ENCODE measurements at places on chromosomes 1 and 21.
A peak's percentile ranks its signal among the peaks of the same experiment; 100 is the strongest.

- DNase-seq = no peak
Observed at GRCh38 chr1:37850352-37850955, 8.9 kb downstream of the MTF1 start.

DNA sequence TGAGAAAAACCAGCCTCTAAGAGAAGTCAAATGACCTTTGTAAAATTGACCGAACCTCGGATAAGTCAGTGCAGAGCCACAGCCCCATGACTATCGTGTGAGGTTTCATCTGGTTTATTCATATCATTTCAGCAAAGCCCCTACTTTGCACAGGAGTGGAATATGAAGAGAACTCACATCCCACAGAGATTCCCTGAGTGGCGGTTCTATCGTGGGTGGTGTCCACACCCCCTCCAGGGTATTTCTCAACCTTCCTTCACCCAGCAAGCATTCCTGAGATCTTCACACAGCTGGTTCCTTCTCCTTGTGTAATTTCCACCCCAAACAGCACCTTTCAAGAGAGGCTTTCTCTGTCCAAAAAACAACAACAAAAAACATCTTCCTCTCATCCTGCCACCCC is 47.5 kb downstream of the EVA1C start:
- DNase-seq = no peak

- no peak for DNase-seq
Observed at GRCh38 chr1:38789498-38790169, 69.9 kb downstream of the RRAGC start.

DNA sequence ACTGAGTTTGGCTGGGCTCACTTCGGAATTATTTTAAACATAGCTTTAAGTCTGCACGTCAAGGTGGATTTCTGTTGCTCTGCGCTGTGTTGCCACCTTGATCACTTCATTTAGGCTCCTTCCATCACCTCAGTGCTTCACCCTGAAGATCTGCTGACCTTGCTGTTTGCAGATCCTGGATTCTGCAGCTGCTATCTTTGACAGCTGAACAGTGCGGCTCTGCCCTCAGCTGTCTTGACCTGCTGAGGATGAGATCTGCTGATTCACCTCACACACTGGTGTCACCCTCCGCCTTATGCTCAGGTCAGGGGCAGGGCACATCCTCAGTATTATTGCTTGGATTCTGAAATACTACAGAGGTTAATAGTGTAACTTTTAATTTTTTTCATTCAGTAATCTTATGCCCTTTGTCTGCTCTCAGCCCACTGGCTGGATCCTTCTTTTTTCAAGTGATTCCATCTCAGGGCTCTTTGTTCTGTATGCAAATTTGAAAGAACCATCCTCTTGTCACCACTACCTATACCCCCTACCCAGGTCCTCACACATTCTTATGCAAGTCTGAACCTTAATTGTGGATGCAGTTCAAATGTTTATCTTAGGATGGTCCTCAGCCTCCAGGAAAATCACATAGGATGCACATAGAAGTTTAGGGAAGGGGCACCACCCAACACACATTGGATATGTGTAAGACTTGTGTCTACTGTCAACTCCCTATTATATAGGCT is 364.0 kb downstream of the OLFM3 start:
- DNase-seq = no peak

DNA sequence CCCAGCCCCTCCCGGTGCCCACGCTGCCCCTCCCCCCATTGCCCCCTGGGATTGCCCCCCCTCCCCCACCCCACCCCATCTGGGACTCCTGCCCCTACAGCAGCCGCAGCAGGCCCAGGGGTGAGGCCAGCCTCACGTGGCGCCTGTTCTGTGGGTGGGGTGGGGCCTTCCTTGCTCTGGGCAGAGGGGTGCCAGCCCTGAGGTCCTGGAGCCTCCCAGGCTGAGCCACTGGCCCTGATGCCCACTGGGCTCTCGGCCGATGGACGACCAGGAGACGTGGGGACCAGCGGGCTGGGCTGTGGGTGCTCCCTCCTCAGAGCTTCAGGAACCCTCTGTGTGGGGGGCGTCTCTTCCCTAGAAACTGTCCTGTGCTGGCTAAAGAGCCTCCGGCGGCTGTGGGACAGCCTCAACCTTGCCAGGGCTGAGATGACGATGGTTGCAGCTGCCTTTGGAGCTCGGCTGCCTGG is 5.8 kb upstream of the C1orf159 start:
- no peak for DNase-seq

DNA sequence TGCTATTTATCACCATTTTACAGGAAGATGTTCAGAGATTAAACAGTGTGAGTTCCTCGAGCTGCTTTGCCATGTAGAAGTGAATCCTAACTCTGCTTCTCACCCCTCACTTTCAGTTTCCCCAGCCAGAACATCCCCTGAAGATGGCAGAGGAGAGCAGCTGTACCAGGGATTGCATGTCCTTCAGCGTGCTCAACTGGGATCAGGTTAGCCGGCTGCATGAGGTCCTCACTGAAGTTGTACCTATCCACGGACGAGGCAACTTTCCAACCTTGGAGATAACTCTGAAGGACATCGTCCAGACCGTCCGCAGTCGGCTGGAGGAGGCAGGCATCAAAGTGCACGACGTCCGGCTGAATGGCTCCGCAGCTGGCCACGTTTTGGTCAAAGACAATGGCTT is 16.9 kb downstream of the TENT5C start:
- no peak for DNase-seq

DNA sequence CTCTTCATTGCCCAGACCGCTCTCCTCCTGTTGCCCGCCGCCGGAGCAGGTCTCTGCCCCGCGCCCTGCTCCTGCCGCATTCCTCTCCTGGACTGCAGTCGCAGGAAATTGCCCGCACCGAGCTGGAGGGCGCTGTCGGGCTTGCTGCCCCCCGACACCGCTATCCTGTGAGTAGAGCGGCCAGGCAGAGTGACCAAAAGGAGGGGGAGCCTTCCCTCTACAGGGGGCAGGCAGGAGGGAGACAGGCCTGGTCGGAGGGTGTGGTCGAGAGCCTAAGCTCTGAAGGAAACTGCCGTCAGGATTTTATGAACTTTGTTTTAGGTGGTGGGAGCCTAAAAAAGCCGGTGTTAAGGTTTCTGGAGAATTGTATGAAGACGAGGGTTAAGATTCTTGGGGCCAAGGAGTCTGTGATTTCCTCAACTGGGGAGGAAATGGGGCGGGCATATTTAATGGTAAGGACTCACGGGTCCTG is 517 bp downstream of the LRIG2 start:
- peak; percentile 55 for DNase-seq

DNA sequence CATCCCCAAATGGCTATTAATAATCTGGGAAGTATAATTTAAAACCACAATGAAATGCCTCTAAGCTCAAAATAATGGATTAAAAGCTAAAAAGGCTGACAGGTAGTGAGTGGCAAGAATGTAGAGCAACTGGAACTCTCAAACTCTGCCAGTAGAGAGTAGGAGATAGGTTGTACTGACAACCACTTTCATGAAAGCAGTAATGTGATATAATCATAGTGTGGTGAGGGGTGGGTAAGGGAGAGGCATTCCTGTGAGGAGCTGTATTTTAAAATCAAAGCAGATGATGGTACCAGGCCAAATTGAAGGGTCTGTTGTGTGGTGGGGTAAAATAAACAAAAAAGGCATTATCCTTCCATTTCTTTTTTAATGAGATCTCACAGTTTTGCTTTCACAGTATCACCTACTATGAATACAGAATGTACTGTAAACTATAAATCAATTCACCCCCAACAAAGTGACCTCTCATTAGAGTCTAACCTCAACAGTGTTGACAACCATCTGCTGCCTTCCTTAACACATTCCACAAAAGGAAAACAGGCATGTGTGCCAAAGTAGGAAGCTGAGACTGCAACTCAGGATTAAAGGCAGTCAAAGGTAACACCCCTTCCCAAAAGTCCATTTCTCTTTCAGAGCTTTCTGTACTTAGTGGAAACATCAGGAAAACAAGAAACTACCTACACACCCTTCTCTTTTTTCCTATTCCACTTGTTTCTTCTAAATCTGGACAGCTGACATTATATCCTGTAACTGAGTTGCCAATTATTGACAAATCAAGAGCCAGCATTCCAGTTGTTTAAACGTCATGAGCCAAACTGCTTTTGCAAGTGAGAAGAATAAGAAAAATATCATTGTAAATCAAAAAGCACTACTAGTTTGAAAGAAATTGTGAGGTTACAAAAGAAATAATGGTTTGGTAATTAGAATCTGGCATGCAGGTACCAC is 130.8 kb downstream of the FAF1 start:
- no peak for DNase-seq

GRCh38 chr21:42297377-42297776 is 17.8 kb downstream of the TFF3 start:
- DNase-seq = no peak

GRCh38 chr1:9633493-9633892 is 18.0 kb upstream of the PIK3CD start:
- no peak for DNase-seq

- DNase-seq = no peak
Observed at GRCh38 chr1:194705123-194705854, 1518.9 kb upstream of the B3GALT2 start.

GRCh38 chr1:170587253-170587593 is 55.3 kb downstream of the GORAB start:
- DNase-seq = no peak

GRCh38 chr1:33382661-33383415 is 48.1 kb downstream of the PHC2 start:
- DNase-seq = no peak

DNA sequence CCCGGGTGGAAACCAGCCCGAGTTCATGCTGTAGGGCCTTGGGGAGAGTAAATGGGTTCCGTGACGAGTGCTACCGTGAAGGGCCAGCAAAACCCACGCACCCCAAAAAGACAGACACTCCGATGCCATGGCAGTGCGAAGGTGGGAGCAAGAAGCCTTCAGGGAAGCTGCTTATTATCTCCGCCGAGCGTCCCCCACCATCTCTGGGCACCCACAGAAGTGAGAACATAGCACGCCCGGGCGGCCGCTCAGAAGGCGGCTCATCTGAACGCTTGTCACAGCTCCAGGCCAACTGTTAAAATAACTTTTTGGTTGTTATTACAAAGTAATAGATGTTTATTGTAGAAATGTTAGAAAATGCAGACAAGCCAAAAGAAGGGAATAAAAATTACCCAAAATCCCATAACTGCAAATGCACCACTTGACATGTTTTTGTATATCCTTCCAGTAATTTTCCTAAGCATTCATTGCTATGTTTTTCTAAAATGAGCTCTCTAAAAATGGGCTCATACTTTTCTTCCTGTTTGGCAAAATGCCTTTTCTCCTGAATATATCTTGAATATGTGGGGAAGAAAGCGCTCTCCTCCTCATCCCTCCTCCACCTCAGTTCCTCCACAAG is 234.9 kb downstream of the NPHP4 start:
- peak; percentile 30 for DNase-seq

GRCh38 chr1:11147197-11147770 is 41.9 kb upstream of the ANGPTL7 start:
- no peak for DNase-seq

DNA sequence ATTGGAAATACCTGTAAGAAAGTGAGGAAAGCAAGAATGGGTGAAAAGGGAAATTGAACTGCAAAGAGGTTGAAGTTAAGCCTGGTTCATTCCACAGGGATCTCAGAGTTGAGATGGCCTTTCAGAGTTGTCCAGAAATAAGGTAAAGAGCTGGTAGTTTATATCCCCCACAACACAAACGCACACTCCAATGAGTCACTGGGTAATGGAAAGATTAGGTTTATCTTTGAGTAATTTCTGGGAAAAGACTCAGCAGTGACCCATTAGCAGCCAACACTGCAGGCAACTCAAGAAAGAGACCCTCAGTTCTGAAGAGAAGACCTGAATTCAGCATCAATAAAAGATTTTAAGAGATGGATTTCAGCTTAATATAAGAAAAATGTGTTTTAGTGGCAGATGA is 485.5 kb downstream of the PTPRC start:
- DNase-seq = no peak

- DNase-seq = no peak
Observed at GRCh38 chr21:14685568-14685967, 139.5 kb upstream of the SAMSN1 start.

DNA sequence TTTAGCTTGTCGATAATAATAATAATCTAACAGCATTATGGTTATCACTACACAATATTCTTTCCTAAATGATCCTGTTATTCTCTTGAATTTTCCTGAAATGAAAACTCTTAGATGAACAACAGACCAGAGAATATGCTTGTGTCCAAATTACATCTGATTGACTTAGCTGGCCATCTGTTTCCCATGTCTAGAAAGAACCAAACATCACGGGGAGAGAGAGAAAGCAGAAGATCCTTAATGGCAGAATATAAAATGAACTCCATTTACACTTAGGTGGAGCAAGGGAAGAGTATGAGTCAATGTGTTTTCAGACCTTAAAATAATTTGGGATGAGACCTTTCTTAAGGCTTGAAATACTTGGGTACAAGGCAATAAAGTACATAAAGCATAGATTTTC is 162.2 kb downstream of the DSCAM start:
- DNase-seq = no peak

DNA sequence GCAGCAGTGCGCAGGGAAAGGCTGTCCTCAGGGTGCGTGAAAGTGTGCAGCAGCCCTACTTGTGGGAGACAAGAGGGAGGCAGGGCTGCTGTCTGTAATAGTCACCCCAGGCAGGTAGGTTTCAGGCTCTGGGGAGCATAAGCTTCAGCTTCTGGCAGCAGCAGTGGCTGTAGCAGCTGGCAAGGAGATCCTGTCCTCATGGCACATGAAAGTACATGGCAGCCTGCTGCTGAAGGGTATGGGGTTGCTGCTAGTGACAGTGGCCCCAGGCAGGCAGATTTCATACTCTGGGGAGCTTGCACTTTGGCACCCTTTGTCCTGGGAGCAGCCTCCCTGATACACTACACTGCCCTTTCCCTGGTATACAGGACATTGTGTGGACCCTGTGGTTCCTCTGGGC is 26.3 kb downstream of the KIAA0319L start:
- DNase-seq = no peak

GRCh38 chr21:28167366-28167765 is 825.3 kb downstream of the LTN1 start:
- no peak for DNase-seq

DNA sequence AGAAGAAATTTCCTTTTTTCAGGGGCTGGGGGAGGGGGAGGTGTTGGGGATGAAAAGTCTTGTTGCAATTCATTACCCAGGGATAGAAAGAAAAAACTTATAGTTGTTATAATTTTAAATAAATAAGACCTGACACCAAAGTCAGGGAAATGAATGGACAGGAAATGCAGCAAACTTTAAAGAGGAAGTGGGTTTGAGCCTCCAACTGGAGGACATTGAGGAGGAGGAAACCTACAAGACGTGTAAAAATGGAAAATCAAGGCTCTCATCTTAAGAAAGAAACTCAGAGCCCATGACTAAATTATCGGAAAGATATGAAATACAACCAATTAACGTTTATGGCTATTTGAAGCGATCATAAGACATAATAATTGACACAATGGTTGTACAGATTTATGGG is 54.4 kb downstream of the NIBAN1 start:
- no peak for DNase-seq

- DNase-seq = no peak
Observed at GRCh38 chr1:162726555-162726954, 63.9 kb upstream of the HSD17B7 start.

- no peak for DNase-seq
Observed at GRCh38 chr1:25492323-25492722, 51.1 kb upstream of the LDLRAP1 start.

All from RWPE2 (cell line).